ENCODE measurements at places on chromosomes 7 and 10.

GRCh38 chr7:12727455-12728191 lies 40.2 kb downstream of the ARL4A start:
- no peak for DNase-seq

GRCh38 chr7:24963218-24963617 lies 16.8 kb downstream of the OSBPL3 start:
- DNase-seq = no peak

- no peak for DNase-seq
These were observed 10.7 kb upstream of the SLIT1 start for GRCh38 chr10:97196223-97197029.

DNA sequence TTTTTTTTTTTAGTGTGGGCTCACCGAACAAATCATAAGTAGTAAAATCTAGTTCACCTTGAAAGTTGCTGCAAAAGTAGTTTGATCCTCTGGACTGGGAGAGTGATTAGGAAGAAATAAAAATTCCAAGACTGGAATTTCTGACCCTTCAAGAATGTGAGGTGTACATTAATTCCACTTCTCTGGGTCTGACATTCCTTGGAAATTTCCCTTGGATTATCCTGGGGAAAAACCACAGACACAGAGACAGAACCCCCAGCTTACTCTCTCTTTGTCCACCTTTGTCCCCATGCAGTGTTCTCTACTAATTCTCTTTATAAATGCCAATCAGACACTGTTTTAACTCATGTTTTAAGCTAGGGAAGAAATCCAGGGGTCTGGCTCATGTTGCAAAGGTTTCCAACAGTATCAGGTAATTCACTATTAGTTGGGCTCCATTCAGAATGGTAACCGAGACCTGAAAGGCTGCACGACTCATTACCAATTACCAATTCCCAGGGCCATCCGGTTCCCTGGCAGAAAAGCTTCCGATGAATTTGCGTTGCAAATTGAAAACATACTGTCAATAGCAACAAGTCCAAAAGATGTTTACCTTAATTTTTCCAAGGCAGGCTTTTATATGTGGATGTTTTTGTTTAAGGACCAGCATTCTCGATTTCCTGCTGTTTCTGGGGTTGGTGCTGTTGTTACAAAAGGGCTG lies 86.3 kb downstream of the BAMBI start:
- no peak for DNase-seq

- DNase-seq = no peak
These were observed 24.7 kb downstream of the AFAP1L2 start for GRCh38 chr10:114379631-114380041.

- DNase-seq = no peak
These were observed 540.1 kb downstream of the PTPRN2 start for GRCh38 chr7:158047391-158048059.

GRCh38 chr10:131692686-131693334 lies 208.0 kb upstream of the PPP2R2D start:
- DNase-seq = no peak

- no peak for DNase-seq
These were observed 37.3 kb upstream of the TRUB1 start for GRCh38 chr10:114900658-114901057.

- no peak for DNase-seq
These were observed 29.3 kb downstream of the DOCK4 start for GRCh38 chr7:112176693-112177415.

GRCh38 chr7:26486153-26486552 lies 194.5 kb downstream of the SNX10 start:
- no peak for DNase-seq

- no peak for DNase-seq
These were observed 12.7 kb upstream of the GJD4 start for GRCh38 chr10:35592441-35592840.

DNA sequence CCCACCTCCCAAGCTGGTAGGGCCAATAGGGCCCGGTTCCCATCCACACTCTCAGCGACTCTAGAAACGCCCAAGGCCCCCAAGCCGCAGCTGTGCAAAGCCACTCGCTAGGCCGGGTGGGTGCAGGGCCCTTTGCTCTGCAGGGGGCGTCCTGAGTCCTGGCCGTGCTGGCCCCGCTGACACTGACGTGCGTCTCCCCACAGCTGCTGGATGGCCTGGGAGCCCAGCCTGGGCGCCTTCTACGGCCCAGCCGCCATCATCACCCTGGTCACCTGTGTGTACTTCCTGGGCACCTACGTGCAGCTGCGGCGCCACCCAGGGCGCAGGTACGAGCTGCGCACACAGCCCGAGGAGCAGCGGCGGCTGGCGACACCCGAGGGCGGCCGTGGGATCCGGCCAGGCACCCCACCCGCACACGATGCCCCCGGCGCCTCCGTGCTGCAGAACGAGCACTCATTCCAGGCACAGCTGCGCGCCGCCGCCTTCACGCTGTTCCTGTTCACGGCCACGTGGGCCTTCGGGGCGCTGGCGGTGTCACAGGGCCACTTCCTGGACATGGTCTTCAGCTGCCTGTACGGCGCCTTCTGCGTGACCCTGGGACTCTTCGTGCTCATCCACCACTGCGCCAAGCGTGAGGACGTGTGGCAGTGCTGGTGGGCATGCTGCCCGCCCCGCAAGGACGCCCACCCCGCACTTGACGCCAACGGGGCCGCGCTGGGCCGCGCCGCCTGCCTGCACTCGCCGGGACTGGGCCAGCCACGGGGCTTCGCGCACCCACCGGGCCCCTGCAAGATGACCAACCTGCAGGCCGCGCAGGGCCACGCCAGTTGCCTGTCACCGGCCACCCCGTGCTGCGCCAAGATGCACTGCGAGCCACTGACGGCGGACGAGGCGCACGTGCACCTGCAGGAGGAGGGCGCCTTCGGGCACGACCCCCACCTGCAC lies 31.6 kb upstream of the KNDC1 start:
- DNase-seq = no peak

GRCh38 chr7:29032146-29032545 lies 74.0 kb upstream of the TRIL start:
- no peak for DNase-seq

DNA sequence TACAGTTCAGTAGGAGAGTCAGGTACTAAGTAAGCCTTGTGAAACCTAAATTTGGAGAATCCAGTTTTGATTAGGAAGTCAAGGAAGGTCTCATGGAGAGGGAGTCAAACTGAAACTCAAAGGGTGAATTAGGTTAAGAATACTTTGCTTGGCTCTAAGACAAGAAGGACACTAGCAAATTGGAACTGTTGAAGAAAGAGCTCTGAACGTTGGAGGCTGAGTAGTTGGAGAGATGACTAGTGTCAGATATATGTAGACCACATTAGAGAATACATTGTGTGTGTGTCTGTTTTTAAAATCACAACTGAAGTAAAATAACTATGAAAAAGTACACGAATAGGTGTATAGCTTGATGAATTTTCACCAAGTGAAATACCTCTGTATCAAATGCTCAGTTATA lies 6.3 kb downstream of the VPS26A start:
- DNase-seq = no peak

GRCh38 chr7:33089142-33089541 lies 20.1 kb downstream of the RP9 start:
- DNase-seq = no peak

DNA sequence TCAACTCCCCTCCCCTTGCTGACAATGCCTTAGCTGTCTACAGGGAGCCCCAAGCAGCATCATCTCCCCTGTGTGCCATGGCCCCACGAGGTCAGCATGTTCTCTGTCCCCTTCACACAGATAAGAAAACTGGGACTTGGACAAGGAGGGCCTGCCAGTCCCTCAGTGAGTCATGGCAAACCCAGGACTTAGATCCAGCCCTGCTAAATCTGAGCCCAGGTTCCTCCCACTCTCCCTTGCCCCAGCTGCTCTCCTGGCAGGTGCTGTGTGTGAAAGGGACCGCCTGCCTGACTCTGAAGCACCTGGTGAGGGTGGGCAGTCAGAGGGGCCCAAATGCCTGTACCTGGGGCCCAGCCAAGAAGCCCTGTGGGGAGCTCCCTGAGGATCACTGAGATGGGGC lies 7.4 kb downstream of the CRHR2 start:
- no peak for DNase-seq

DNA sequence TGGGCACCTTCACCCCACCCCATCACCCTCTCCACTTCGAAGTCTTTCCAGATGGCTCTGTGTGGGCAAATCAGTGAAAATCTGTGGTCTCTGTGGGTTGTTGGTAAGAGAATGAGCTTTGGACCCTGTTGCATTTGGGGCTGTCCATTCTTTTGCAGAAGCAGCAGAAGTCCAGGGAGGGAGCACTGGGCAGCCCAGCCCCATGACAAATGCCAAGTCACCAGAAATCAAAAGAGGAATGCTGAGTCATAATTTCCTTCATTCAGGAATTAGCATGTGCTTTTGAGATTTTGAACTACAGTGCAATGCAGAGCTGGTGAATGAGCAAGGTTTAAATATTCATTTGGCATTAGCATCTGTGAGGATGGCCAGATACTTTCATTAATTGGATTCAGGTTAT lies 556.2 kb downstream of the LRMDA start:
- no peak for DNase-seq

DNA sequence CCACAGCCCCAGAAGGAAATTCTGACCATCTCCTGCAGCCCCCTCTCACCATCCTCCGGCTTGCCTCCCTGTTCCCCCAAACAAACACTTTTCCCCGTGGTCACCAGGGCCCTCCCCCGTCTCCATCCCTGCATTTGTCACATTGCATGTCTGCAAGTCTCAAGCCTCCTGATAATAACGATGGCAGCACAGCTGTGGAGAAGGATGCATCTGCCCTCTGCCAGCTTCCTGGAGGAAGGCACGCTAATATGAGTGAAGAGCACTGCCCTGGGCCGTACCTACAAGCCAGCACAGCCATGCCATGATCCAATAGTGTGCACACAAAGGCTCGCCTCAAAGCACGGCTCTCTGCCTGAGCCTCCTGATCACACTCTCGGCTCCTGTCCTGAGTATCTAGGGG lies 98.5 kb downstream of the SLIT1 start:
- DNase-seq = no peak

GRCh38 chr10:67780759-67781538 lies 57.0 kb downstream of the DNAJC12 start:
- DNase-seq = no peak

DNA sequence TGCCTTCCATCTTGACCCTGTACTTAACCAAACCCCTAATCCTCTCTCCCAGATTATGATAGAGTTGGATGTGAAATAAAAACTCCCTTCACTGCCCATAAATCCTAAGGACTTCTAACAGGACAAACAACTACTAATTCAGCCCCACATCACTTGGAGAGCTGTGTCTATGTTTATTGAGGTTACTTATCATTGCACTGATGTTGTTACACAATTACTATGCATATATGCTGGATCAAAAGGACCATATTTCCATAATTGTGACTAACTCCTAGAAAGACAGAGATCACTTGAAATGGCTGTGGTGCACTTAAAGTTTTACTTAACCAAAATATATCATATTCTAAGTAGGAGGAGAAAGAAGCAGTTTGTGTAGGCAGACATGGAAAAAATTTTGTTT lies 144.9 kb upstream of the AGK start:
- no peak for DNase-seq

DNA sequence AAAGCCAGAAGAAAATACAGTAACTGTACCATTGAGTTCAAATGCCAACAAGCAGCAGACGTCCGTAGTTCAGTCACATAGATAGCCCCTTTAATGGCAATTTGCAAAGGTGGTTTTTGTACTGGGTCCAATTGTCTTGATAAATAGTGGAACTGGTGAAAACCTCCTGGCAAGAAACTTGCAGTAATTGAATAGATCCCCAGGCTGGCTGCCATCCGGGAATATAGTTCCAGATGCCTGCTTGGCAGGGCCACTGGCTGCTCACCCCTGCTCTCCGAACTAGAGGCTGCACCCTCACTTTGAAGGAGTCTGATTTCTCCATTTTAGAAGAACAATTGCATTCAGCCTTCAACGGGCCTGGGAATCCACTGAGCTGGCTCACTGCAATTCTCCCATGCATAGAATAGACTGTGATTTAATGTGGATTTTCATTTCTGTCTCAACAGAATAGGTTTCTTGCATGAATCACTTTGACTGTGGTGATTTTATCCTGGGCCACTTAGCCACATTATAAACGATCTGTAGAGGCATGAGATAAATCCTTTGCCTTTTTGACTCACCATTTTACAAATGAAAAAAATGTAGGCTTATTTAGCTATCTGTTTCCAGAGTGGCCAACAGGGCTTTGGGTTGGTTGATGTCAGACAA lies 35.9 kb upstream of the ELMO1 start:
- DNase-seq = no peak

DNA sequence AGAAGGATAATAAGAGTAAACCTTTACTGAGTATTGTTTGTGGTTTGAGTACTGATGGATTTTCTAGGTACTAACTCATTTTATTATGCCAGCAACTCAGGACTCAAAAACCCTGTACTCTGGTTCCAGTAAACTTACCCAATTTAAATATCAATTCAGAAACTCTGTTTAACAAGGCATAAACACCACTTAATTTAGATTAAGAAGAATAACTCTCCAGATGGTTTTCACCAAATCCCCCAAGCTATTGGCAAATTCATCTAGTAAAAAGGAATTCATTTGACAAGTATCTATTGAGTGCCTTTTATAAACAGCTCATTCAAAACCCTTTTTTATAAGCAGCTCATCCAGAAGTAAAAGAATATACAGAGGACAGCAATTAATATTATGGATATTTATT lies 572.4 kb downstream of the PHTF2 start:
- DNase-seq = no peak

DNA sequence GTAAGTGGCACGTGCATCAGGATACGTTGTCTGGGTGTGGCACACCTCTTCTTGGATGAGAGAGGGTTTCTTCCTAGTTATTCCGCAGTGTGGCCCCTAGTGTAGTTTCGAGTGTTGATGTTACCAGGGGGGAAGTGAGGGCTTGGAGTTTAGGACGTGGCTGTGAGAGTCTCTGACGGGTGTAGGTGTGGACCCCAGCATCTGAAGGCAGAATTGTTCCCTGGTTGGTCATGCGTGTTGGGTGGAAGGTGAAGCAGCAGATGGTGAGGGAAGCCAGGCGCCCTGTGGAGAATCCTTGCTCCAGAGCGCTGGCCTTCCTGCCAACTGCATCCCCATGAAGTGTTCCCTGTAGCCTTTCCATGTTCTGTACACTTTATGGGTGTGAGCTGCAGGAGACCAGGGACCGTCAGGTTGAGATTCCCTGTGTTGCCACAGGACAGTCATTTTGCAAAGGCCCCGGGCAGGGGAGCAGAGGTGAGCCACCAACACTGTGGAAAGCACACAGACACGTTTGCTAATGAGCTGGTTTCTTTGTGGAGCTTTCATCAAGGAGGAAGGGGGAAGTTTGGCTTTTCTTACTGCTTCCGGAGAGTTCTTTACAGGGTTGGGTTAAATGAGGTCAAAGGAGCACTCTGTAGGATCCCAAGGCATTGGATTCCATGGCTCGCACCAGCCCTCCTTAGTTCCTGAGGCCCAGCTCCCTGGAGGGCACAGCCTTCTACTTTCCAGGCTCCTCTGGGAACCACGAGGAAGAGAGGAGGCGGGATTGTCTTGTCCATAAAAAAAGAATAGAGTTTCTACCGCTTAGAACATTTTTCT lies 32.0 kb downstream of the TSPAN14 start:
- no peak for DNase-seq

- DNase-seq = no peak
These were observed 43.2 kb downstream of the GPAM start for GRCh38 chr10:112140110-112140970.

DNA sequence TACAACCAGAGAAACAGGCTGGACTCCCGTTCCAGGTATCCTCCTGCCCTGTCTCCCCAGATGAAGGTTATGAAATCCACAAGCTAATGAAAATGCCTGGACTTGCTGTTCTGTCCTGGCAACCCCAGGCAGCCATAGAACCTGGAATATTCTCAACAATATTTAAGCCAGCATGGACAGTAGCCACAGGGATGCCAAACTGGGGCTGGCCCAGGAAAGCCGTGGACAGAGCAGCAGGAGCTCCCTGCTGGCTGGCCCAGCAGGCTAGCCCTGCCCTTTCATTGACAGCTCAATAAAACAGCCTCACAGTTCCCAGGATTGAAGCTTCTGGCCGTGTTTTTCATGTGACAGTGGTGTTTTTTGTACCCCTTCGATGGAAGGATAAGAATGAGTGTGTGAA lies 230.6 kb downstream of the BMPER start:
- DNase-seq = no peak

Data from NCI-H187 treated with DMSO at 0.1 percent for 48 hours (cell line).